Transverse colon (tissue), 4 donors: ENCODE measurements at places on chromosomes 1 and 21. TPM values are rescaled to one million over a fixed set of nuclear protein-coding genes. Genes with fewer than 3 reads are reported as not detected.

GRCh38 chr1:77948841-77949424, 29.9 kb downstream of the FUBP1 start:
- no peak overlapping the region for H3K4me3 ChIP-seq
- H3K4me1 ChIP-seq: peaks cover 13% of the 10 kb centered on the region
- no peak for DNase-seq
- H3K27ac ChIP-seq: no peak overlapping the region

- H3K4me3 ChIP-seq: no peak overlapping the region
- DNase-seq: no peak
- no peak overlapping the region for H3K27ac ChIP-seq
- no peaks in the 10 kb centered on the region for H3K27me3 ChIP-seq
- H3K4me1 ChIP-seq: no peaks in the 10 kb centered on the region
Measured at GRCh38 chr1:186206048-186206570, 168.9 kb downstream of the TPR start.

- no peaks in the 10 kb centered on the region for H3K36me3 ChIP-seq
- DNase-seq: no peak
- H3K27me3 ChIP-seq: no peaks in the 10 kb centered on the region
- no peak overlapping the region for H3K4me3 ChIP-seq
- H3K4me1 ChIP-seq: no peaks in the 10 kb centered on the region
Measured at GRCh38 chr1:208868554-208868953, 624.4 kb upstream of the PLXNA2 start.

DNA sequence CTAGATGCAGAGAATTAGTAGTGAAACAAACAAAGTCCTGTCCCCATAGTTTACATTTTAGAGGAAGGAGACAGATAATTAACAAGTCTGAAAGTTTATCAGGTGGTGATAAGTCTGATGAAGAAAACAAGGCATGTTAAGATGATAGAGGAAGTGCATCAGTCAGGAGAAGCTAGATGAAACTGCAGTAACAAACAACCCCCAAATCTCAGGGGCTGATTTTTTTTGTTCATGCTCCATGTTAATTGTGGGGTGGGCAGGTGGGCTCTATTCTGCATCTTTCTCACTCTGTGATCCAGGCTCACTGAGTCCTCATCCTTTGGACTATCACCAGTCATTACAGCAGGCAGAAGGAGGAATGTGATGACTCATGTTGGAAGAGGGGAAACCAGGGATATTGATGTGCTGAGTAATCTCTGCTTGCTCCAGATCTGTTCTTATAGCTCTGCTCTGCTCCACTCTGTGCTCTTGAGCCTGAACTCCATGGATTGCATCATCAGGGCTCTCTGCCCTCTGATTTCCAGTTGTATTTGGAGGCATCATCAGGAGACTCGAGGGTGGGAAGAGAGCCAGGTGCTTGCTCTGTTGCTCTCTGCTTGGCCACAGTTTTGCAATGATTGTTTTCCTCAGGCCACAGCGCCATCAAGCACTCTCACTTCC, 166.9 kb downstream of the IER5 start:
- H3K27ac ChIP-seq: no peak overlapping the region
- no peak overlapping the region for H3K4me3 ChIP-seq
- no peaks in the 10 kb centered on the region for H3K36me3 ChIP-seq
- no peak for DNase-seq
- no peaks in the 10 kb centered on the region for H3K4me1 ChIP-seq

- no peak overlapping the region for H3K27ac ChIP-seq
- H3K4me1 ChIP-seq: no peaks in the 10 kb centered on the region
- H3K36me3 ChIP-seq: no peaks in the 10 kb centered on the region
- DNase-seq: no peak
- H3K27me3 ChIP-seq: peaks cover 12% of the 10 kb centered on the region
- no peak overlapping the region for H3K4me3 ChIP-seq
Measured at GRCh38 chr1:29806646-29807319, 570.5 kb downstream of the PTPRU start.

Gene HAO2
- total RNA-seq: not detected

Gene FAM72B
- 0.32 TPM for total RNA-seq

Gene OR2L8
- total RNA-seq: not detected

Gene MAP3K7CL
- 9.3 TPM for total RNA-seq

Gene SLC44A5
- total RNA-seq: 3.3 TPM

Gene FCRL4
- total RNA-seq: not detected
